Activated CD8-positive, alpha-beta memory T cell treated with anti-CD3 and anti-CD28 coated beads, Interleukin-2, amount 50 U/mL, for 4 hours (primary cell): ENCODE measurements at places on chromosomes 16 and 17.

GRCh38 chr16:64997121-64997520 lies 124.7 kb downstream of the CDH11 start:
- DNase-seq: no peak

DNA sequence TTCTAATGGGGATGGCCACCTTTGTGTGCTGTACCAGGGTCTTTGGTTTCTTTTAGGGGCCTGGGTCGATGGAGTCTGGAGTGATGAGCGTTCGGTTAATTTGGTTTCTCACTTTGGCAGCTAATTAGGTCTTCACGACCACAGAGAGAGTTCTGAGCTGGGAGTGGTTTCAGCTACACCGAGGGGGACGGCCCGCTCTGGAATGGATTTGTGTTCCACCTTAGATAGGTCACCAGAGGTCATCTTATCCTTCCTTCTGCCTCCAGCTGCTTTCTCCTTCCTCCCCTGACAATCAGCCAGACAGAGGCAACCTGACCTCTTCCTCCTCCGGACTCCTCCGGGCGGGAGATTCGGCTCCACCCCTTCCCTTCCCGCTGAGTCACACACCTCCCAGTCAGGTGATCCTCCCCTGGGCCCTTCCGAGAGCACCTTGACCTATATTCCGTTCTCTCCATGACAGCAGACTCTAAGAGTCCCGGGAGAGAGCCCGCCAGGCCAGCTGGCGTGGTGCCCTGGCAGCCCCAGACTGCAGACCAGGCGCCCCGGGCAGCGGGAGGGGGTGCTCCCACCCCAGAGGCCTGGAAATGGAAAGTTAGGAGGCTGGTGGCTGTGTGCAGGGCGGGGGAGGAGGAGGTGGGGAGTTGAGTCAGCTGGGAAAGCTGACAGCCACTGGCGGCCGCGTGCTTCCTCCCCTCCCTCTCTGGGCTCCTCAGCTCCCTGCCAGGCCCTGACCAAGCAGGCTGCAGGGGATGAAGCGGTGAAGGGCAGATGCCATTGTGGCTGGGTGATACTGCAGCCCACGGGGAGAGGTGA lies 44.7 kb downstream of the CHD9 start:
- DNase-seq: peak; percentile 55

DNA sequence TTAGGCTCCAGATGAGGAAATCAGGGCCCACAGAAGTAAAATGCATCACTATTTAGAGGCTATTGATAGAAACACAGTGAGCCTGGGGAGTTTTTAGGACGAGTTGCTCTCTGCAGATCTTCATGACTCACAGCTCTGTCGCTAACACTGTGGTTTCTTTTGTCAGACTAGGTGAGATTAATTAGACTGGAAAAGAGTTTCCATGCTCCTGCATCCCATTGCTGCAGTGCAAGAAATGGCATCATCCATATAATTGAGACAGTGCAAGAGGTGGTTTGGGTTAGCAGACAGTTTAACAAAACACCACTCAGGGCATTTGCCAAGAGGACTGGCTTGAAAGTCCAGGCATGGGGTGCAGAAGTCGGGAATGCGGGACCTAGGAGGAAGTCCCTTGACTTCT lies 198.8 kb upstream of the CACNG5 start:
- no peak for DNase-seq

GRCh38 chr16:65672960-65673359 lies 551.1 kb upstream of the CDH11 start:
- DNase-seq: no peak

DNA sequence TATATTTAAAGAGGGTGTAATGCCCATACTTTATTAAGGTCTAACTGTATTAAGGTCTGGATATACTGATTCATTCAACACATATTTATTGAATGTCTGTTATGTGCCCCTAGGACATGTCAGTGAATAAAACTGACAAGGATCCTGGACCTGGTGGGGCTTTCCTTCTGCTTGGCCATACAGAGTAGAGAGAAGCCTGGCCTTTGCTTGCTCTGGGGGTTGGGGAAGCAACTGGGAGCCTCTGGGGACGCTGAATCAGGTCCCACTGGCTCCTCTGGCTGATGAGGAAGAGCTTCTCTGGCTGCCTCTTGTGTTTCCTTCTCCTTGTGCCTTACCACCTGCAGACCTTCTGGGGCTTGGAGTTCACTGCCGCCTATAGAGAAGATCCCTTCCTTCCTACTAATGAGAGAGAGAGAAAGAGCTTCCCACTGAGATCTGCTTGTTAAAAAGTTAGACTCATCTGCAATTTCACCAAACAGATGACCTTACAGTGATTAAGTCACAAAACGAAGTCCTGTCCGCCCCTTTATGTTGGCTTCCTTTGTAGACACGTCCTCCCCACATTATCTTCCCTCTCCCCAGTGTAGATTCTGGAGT lies 49.7 kb downstream of the MSI2 start:
- no peak for DNase-seq

DNA sequence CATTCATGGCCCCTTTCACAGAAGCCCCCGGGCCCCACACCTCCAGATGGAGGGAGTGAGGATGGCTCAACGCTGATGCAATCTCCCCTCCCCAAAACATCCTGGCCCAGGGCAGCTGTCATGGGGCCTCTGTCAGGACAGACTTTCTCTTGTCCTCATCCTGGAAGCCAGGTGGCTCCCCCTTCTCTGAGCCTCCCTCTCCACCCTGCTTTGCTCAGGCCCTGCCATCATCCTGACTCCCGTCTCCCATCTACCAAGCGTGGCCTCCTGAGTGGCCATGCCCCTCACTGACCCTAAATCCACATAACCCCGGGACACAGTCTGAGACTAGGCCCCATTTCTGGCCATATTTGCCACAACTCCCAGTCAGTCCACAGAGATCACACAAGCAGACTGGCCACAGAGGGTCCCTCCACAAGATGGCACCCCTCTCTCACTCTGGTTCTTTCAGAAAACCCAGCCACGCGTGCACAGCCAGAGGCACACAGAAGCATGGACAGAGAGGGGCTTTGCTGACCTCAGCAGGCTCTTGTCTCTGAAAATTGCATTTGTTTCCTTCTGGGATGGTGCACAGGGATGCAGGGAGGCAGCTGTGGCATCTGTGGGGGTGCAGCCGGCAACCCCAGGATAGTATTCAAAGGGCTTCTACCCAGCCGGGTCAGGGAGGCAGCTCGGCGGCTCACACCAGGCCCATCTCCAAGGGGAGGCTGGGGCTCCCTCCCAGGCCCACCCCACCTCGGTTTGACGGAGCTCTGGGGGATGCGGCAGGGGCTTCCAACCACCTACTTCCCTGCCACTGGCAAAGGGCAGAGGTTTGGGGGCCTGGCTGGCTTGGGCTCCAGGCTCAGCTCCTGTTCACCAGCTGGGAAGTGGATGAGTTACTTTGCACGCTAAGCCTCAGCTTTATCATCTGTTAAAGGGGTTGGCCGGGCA lies 16.9 kb downstream of the DOC2B start:
- DNase-seq: no peak

DNA sequence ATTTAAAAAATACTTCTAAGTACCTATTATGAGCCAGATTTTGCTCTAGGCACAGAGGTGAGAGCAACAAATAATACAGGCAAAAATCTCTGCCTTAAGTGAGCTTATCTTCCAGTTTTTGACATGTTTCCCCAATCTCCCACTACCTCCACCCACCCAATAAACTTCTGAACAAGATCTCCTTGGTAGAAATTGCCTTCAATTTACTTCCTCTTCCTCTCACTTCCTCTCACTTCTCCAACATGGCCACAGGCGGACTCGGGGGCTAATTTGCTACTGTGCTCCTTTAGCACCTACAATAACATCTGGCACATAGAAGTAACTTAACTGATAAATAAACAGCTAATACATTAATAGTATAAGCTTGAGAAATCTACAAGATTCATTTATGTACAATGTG lies 82.6 kb downstream of the CACNG1 start:
- no peak for DNase-seq

- DNase-seq: peak; percentile 58
Measured at GRCh38 chr17:77435272-77436057, 294.7 kb downstream of the SEC14L1 start.

GRCh38 chr16:84065536-84066132 lies 23.0 kb upstream of the SLC38A8 start:
- no peak for DNase-seq

DNA sequence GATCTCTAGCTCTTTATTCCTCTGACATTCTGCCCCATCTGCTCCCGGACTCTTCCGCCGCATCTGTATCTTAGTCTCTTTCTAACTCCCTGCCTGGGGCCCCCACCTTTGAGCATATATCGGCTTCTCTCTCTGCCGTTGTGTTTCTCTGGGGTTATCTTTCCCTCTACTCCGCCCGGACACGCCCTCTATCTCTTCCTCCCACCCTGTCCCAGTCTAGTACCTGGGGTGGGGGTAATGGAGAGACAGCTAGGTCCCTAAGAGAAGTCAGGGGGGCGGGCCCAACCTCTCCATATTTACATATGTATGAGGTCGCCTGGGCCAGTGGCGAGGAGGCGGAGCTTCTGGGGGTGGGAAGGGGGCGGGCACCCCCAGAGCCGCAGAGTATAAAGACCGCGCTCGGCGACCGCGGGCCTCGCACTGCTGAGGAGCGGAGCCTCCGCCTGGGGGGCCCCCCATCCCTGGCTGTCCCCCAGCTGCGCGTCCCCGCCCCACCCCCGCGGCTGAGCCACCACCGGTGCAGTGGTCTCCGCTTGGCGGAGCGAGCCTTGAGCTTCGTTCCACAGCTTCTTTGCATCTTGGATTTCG lies at the start of gene ATP1B2:
ATP1B2 (plus strand) TSS at position 418 of the 588 bp plus-strand sequence. CDS start 593 bp downstream, outside the sequence.
- DNase-seq: peak; percentile 78

DNA sequence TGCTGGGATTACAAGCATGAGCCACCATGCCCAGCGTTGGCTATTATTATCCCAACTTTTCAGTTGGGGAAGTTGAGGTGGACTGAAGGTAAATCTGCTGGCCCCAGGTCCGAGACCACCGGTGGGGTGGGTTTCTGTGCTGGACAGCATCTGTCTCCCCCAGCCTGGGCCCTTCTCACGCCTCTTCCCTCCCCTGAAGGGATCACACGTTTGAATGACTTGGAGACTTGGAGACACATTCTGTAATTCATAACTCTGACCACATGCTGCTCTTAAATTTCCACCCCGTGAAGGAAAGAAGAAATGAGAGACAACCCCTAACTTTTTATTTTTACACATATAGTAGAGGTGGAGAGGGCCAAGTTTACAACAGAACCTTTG lies 109.8 kb downstream of the MSI2 start:
- no peak for DNase-seq

DNA sequence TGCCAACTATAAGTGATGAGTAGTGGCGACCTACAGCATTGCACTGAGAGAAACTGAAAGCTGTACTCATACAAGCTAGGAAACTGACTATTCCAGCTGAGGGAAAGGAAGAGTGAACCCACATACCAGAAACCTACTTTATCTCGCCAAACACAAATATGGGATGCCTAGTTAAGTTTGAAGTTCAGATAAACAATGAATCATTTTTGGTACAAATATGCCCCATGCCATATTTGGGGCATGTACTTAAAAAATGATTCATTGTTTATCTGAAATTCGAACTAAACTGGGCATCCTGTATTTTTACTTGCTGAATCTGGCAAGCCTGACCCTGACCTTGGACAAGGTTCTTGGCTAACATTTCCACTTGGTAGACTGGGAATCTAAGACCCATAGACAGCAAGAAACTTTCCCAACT lies 527.8 kb upstream of the PSMD7 start:
- DNase-seq: no peak

- DNase-seq: no peak
Measured at GRCh38 chr16:23406546-23407240, 46.3 kb downstream of the COG7 start.

- DNase-seq: no peak
Measured at GRCh38 chr17:66654106-66654740, 180.7 kb upstream of the CACNG5 start.

DNA sequence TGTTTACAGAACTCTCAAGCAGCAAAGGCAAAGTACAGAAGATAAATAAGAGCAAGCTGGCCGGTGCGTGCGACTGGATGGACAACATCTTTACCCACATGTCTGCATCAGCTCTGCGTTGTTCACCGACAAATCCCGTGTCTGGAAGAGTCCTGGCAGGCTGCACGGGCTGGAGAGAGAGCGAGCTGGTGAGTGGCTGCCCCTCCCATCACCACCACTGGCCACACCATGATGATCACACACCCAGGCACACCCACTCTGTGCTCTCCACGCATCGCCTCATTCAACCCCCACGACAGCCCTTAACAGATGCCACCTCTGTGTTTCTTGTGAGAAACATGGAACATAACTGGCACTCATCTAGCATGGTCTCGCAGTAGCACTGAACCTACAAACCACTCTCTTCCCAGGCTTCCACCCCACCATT lies 59.2 kb downstream of the ANKRD11 start:
- no peak for DNase-seq

DNA sequence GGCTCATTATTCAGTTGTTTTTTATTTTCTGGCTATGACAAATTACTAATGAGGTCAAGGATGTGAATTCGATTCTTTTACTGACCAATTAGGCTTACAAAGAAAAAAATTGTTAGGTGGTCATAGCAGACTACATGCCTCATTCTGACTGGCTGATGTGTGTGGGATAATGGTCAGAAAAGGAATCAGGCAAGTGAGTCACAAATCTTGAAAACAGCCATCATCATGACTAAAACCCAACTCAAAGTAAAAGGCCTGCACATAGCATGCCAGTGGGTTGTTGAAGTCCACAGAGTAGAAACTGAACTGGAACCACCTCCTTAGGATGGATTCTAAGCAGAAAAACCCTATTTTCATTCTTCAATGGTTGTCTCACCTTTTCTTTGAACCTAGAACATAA lies 8.6 kb downstream of the RPGRIP1L start:
- DNase-seq: no peak

DNA sequence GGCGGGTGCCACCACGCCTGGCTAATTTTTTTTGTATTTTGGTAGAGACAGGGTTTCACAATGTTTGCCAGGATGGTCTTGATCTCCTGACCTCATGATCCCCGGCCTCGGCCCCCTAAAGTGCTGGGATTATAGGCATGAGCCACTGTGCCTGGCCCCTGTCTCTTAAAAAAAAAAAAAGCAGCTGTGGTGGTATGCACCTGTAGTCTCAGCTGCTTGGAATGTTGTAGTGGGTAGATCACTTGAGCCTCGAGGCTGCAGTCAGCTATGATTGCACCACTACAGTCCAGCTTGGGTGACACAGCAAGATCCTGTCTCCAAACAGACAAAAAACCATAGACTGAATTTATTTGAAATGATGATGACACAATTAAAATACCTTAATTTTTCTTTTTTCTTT lies 24.3 kb downstream of the CDK12 start:
- DNase-seq: no peak

GRCh38 chr16:86994651-86995171 lies 322.5 kb downstream of the C16orf95 start:
- no peak for DNase-seq

DNA sequence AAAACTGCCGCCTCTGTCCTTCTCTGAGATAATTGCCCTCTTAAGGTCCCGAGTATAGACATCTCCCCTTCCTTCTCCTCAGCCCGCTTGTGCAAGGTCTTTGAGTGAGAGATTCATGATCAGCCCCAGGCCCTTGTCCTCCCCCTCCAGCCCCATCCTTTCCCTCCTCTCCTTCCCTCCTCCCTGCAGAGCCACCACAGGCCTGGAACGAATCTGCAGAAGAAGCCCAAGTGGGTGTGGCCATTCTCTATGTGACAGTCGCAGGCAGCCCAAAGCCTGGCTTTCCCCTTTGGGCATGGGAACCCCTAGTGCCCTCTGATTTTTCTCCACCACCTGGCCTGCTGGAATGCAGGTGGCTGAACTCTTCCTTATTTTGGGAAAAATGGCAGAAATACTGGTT lies 7.2 kb upstream of the NDRG4 start:
- DNase-seq: no peak

GRCh38 chr17:61160789-61161445 lies 238.7 kb upstream of the TBX2 start:
- DNase-seq: no peak
